ENCODE measurements at places on chromosomes 6 and 20. TPM values are rescaled to one million over a fixed set of nuclear protein-coding genes. Genes with fewer than 3 reads are reported as not detected.

GRCh38 chr6:127148511-127148910 lies 30.0 kb downstream of the RSPO3 start:
- DNase-seq: no peak

DNA sequence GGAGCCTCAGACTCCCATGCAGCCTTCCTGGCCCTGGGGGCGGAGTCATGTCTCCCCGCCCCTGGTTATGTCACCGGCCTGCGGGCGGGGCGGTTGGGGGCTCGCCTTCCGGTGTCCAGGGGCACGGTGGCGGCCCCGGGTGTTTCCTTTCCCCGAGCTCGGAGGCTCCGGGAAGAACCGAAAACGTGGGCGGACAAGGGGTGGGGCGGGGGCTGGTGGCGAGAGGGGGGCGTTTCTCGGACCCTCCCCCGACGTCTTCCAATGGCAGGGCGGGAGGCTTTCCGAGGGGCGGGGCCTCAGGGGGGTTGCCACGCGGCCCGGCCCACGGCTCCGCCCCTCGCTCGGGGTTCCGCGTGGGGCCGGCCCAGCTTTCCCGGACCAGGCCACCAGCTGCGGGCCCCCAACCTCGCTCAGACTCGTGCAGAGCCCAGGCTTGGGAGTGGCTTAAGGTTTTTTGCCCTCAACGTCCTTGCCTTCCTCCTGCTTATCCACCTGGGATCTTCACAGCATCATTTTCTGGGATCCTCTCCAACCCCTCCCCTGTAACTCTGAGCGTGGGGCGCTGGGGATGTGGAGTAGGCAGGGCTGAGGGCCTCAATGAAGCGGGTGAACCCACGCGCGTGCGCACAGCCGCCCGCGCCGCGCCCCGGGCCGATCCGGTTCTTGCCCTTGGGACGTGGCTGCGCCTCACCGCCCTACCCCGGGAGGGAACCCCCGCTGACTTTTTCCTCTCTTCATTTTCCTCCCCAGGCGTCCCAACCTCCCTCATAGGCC lies 2.1 kb upstream of the NRN1 start:
- peak; percentile 75 for DNase-seq

DNA sequence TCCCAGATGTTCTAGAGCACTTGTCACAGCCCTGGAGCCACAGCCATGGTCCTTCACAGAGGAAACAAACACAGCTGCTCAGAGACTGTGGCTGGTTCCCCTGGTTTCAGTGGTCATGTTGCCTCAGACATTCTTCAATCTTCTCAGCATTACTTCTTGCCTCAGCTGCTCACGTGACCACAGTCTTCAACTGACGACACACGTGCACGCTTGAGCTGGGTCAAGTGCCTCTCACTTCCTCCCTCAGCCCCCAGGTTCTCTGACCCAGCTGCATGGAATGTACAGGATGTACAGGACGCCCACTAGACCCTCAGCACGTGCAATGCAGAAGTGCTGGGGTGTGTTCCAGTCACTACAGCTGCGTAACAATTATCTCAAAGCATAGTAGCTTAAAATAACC lies 159.8 kb upstream of the GGTLC1 start:
- no peak for DNase-seq

GRCh38 chr6:44675449-44675848 lies 287.9 kb downstream of the CDC5L start:
- peak; percentile 89 for DNase-seq

GRCh38 chr6:34491091-34491430 lies 25.2 kb downstream of the PACSIN1 start:
- no peak for DNase-seq

GRCh38 chr6:35065870-35066269 lies 75.3 kb downstream of the TCP11 start:
- no peak for DNase-seq

Gene CLPSL1
- total RNA-seq: not detected

All from PC-3 (cell line).